Activated naive CD4-positive, alpha-beta T cell treated with anti-CD3 and anti-CD28 coated beads for 36 hours (primary cell): ENCODE measurements at places on chromosomes 7 and 10.

DNA sequence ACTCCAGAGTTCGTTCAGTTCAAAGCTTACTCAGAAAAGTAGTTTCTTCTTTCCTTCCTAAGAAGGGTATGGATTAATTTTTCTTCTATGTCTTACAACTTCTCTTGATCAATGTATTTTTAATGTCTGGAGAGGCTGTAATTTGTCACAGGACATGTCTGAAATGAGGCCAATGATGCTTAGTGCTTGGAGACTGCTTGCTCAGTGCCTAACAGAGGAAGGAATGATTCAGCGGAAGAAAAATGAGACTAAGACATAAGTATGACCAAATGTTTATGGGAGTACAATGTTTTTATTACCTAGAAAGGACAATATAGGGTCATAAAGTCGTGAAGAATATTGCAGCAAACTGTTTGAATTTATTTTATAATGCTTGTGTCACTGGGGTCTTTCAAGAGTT lies 43.3 kb downstream of the GPR37 start:
- no peak for DNase-seq

GRCh38 chr7:154886591-154886990 lies 116.3 kb downstream of the PAXIP1 start:
- no peak for DNase-seq

DNA sequence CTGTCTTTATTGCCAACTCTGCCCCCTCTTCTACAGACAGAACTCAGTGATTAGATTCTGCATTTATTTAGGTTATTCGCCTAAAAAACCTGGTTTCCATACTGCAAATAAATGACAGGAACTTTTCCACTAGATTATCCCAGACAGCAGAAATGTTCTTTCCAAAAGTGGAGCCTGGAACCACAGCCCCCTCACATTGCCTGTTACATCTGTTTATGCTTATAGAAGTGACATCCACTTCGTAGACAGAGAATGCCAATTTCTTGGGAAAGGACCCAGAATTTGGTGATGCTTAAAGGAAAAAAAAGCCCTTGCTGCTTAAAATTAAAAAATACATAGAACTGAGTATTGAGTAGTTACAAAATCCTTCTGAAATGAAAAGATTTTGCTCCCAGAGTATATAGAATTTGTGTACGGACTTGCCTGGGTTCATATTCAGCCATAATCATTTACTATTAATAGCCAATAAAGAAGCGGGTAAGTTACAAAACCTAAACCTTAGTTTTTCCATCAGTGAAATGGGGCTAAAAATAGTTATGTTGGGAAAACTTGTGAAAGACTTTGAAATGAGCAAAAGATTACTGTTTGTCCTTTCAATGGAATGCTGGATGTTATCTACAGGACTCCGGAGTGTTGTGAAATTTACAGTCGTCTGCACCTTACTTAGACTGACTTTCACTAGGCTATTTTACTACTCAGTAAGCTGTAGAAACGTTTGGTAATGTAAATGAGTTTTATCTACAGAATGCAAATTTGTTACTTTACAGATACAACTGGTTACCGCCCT lies 1.1 kb upstream of the PPP1R9A start:
- no peak for DNase-seq

DNA sequence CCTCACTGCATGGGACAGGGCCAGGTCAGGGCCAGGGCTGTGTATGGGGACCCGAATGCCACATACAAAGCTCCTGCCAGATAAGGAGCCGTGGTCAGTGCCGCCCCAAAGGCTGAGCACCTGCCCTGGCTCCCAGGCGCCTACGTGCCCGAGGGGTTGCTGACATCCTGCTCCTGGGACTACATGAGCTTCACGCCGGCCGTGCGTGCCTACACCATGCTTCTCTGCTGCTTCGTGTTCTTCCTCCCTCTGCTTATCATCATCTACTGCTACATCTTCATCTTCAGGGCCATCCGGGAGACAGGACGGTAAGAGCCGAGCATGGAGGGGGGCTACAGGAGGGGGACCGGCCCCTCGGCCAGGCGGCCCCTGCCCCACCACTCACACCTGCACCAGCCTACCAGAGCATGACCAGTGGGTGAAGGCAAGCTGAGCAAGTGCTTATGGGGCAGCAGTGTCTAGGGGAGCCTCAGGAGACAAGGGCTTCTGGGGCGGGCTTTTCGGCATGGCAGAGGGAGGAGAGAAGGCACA lies 4.9 kb downstream of the OPN4 start:
- no peak for DNase-seq

DNA sequence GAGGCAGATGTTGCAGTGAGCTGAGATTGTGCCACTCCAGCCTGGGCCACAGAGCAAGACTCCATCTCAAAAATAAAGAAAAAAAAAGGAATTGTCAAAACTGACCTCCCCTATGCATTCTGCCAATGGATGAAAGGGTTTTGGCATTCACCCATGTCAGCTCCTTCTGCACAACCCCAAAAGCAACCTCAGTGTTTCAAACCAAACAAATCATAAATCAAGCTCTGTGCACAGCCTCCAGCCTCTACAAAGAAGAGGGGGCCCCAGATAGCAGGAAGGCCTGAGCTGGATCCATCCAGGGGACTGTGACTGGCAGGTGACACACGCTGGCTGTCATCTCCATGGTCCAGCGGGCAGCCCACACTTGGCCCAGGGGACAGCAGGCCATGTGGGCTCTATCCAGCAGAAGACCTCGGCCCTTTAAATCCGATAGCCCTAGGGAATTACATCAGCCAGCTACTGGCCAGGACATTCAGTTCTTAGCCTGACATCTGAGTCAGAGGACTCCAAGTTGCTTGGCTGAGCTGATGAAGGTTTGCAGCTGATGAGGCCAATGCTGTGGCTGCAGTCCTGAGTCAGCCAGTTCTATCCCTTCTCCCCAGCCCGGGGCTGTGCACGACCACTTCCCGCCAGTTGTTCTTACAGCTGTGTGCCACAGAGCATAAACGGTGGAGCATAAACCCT lies 52.0 kb upstream of the FIGNL1 start:
- DNase-seq: no peak

DNA sequence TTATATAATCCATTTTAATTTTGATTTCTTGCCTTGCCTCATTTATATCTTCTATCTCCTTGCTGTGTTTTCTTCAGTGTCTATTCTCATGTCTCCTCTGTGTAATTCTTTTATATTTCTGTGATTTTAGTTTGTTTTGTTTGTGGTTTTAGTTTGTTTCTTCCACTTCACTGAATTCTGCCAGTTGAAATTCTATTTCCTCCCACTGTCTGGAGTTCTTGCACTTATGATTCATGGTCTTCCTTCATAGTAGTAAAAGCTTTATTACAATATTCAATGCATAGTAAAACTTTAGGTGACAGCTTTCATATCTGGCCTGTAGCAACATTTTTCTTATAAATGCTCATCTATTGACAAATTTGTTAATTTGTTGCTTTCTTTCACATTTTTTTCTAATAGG lies 113.3 kb downstream of the MAGI2 start:
- no peak for DNase-seq

- no peak for DNase-seq
These were observed 9.2 kb upstream of the SFRP5 start for GRCh38 chr10:97780841-97781617.

- no peak for DNase-seq
These were observed 28.7 kb upstream of the STRIP2 start for GRCh38 chr7:129405527-129405926.

DNA sequence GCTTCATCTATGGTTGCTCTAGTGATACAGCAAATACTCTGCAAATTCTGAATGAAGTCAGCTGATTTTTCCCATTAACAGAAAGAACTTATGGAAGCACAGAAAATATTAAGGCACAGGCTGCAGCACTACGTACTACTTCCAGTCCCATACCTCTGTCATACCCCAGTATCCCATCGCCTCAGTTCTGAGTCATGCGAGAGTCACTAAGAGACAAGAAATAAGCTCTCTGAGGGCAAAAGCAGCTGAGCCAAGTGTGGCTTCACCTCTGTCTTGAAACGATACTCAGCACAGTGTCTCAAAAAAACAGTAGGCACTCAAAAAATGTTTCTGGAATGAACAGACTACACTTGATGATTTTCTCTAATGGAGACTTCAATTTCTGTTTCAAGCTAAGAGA lies 48.2 kb downstream of the EZH2 start:
- no peak for DNase-seq

DNA sequence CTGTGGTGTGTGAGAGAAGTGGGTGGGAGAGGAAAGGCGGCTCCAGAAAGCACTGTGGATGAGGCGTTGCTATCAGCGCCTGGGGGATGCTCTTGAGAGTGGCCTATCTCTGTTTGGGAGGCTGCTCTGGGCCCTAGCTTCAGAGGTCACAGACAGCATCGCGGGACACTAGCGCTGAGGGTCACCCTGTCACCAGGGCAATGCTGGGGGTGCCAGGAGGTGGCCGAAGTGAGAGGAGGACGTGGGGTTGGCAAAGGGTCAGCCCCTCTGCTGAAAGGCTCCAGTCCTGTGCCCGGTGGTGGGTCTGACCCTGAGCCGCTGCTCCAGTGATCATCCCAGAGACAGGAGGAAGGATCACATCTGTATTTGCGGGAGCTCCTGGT lies 3.0 kb upstream of the TACR2 start:
- no peak for DNase-seq

GRCh38 chr10:87861566-87861952 lies 1.8 kb downstream of the KLLN start:
- DNase-seq: peak; percentile 50

GRCh38 chr7:12968836-12969422 lies 281.5 kb downstream of the ARL4A start:
- DNase-seq: no peak

GRCh38 chr7:106225856-106226255 lies 58.9 kb downstream of the NAMPT start:
- no peak for DNase-seq

DNA sequence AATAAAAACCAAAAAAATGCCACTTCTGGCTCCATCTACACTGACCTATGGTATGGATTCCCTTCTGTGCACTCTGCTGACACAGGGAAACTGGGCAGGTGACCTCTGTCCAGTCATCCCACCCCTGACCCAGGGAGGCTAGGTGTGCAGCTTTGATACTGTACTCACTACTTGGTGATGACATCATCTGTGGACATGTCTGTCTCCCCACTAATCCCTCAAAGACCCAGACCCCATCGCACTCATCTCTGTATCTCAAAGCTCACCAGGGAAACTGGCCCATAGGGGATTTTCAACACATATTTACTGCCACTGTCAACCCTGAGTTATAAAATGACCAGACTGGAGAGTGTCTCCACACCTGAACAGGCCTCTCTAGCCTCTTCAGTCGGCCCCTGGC lies 10.6 kb downstream of the SGMS1 start:
- no peak for DNase-seq

DNA sequence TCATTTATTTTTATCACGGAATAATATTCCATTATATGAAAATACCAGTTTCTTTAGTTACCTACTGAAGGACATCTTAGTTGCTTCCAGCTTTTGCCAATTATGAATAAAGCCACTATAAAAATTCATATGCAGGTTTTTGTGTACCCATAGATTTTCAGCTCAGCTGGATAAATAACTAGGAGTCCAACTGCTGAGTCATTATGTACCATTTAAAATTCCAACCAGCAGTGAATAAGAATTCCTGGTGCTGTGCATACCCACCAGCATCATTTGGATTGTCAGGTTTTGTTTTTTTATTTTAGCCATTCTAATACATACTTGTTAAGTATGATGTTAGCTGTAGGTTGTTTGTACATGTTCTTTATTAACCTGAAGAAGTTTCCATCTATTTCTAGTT lies 14.5 kb downstream of the FAM24B start:
- no peak for DNase-seq

DNA sequence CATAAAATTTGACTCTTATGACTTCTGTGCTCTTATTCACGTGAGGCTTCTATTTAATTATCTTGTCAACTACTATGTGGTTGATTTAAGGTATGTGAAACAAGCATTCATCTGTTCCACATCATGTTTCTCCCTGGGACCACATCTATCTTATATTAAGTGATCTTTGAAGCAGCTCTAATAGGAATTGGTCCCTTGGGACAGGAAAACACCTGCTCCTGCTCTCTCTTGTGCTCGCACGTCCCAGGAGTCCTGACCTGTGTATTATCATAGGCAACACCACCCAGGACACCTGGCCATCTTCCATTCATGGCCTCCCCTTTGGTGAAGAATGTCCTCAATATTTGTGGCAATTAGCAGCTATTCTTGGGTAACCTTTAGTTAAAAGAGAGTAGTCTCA lies 269.2 kb downstream of the NRG3 start:
- DNase-seq: no peak

GRCh38 chr7:132877573-132877972 lies 204.3 kb downstream of the CHCHD3 start:
- DNase-seq: no peak

- DNase-seq: peak; percentile 74
These were observed 81.0 kb downstream of the SAMD9 start for GRCh38 chr7:93036807-93037206.

DNA sequence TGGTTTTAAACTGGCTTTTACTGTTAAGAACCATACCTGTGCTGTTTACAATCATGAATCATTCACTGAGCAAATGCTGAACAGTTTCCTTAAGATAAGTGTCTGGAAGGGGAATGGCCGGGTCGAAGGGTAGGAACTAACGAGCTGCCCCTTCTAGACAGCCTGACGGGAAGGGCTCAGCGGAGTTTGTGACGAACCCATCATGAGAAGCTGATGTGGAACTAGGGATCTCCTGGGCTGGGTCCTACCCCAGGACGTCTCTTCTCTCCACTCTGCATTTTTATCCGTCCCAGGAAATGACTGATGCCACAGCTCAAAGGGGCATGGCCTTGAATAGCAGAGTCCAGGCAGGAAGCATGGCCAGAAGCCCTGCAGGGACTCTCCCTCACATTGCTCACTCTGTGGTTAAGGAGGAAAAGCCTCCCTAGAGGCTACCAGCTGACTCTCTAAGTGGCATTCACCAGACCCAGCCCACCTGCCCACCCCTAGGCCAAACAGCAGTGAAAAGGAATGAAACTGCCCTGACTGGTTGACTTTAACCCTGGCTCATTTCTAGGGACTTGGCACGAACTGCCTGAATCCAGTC lies 112.0 kb downstream of the PFKFB3 start:
- no peak for DNase-seq

- no peak for DNase-seq
These were observed 2.0 kb downstream of the POR start for GRCh38 chr7:75916685-75917634.

DNA sequence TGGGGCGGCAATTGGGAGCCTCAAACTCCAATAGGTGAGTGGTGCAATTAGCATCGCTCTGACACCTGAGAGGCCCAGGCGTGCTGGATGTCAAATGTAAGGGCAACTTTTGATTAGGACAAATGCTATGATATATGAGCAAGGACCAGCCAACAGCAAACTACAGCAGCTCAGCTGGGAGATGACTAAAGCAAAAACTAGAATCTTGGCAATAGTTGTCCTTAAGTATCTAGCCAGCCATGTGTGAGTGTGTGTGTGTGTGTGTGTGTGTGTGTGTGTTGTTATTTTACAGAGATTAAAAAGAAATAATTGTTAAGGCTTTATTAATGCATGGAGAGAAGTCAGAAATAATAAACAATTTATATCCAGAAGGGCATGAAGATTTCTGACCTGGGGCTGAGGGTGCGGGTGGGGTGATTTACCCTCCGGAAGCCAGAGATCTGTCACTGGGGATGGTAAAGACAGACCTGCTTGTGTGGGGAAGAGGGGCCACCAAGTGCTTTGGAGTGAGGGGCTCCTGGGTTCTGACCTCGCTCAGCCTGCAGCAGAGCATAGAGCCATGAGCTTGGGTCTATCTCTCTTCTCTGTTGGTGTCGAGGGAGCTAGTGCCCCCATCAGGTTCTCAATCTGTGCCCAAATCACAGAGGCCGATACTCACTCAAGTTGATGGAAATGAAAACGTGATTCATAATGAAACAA lies 77.3 kb downstream of the EMX2 start:
- no peak for DNase-seq

GRCh38 chr10:50799595-50799994 lies 59.9 kb downstream of the ASAH2B start:
- DNase-seq: no peak

- DNase-seq: no peak
These were observed 54.5 kb downstream of the SCRN1 start for GRCh38 chr7:29935111-29935510.
